NCI-H1092 (cell line): ENCODE measurements at places on chromosomes 7 and 10.

- no peak for DNase-seq
These were observed 56.3 kb downstream of the SFMBT2 start for GRCh38 chr10:7354330-7355047.

GRCh38 chr10:110457851-110458250 is 39.9 kb upstream of the DUSP5 start:
- no peak for DNase-seq

DNA sequence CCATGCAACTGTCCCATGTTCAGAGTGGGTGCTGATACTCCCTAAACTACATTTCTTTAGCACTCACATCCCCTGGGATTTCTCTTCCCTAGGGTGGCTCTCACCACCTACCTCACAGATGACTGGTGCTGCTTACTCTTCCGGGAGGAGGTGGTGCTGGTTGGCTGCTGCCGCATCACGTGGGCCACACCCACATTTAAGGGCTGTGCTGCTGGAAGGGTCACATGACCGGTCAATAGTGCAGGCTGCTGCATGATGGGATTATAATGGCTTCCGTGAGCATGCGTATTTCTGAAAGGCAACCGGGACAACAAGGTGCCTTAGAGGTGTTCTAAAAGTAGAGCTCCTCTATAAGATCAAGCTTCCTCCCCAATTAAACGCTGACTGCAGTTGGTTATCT is 76.8 kb downstream of the CLEC2L start:
- no peak for DNase-seq

GRCh38 chr7:124930173-124930623 is 573 bp upstream of the POT1 start:
- DNase-seq: no peak

DNA sequence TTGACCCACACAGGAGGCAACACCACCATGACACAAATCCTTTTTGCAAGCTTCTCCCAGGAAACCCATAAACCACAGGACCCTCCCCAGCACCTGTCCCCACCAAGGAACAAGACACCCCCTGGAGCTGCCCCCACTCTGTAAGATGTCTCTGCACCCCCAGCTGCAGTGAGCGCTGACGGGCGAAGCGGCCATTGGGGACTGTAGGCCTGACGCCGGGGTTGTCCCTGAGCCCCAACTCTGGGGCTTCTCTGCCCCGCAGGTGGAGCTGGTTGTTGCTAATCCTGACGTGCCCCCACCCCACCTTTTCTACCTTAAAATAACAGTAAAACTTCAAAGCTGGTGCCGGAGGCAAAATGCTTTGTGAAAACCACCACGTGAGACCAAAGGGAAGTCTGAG is 94.7 kb upstream of the PPP2R2D start:
- no peak for DNase-seq

- no peak for DNase-seq
These were observed 70.2 kb downstream of the ANKRD26 start for GRCh38 chr10:27030060-27030459.

DNA sequence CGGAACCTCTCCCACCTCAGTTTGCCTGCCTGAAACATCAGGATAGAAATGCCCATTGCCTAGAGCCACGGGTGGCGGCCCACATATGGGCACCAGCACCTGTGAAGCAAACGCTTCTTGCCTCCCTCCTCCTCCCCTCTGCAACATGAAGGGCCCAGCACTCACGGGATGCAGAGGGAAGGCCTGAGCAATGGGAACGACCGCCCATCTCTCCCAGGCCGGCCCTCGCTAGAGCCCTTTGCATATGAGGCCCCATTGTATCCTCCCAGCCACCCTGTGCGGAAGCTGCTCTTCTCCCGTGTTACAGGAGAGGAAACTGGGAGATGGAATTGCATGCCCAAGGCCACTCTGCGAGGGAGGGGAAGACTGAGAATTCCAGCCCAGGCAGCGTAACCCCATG is 88.2 kb downstream of the RGS10 start:
- DNase-seq: no peak

DNA sequence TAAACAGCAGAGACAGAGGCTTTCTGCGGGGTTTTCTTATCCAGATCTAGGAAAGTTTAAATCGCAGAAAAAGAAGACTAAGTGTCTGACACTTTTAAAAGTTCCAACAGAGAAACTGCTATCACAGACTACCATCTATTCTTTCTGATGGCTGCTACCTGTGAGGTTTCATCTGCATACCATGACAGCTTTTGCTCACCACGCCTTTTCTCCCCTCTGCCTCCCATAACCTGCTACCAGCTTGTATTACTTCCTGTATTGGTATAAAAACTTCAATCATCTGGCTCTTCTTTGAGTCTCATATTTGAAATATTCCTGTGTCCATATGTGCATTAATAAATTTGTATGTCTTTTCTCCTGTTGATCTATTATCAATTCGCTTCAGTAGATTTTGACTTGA is 34.1 kb upstream of the RTKN2 start:
- no peak for DNase-seq

GRCh38 chr7:27585781-27586447 is 76.8 kb downstream of the HIBADH start:
- no peak for DNase-seq

GRCh38 chr7:158404031-158404761 is 183.4 kb downstream of the PTPRN2 start:
- DNase-seq: no peak

GRCh38 chr7:95867309-95867708 is 95.0 kb downstream of the DYNC1I1 start:
- peak; percentile 46 for DNase-seq

- no peak for DNase-seq
These were observed 87.7 kb downstream of the ST7 start for GRCh38 chr7:117041007-117041406.

GRCh38 chr10:5805711-5806110 is 7.5 kb downstream of the GDI2 start:
- no peak for DNase-seq

DNA sequence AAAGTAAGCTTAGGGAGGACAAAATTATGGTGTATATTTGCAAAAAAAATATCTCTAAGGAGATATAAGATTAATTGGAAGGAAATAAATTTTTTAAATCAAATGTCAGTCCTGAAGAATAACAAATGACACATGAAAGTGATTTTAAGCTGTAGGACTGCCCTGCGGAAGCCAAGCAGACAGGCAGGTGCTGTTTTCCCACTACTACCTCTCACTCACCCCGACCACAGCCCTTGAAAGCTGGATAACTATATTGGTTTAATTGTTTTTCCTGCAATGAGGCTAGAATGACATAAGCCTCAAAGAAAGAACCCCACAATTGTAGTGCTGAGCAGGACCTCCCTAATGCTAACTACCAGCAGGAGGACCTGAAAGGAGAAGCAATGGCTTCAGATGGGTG is 68.6 kb upstream of the VIPR2 start:
- DNase-seq: no peak

- no peak for DNase-seq
These were observed 254.6 kb downstream of the PTEN start for GRCh38 chr10:88117869-88118632.

- no peak for DNase-seq
These were observed 76.6 kb downstream of the GPR37 start for GRCh38 chr7:124688991-124689390.

DNA sequence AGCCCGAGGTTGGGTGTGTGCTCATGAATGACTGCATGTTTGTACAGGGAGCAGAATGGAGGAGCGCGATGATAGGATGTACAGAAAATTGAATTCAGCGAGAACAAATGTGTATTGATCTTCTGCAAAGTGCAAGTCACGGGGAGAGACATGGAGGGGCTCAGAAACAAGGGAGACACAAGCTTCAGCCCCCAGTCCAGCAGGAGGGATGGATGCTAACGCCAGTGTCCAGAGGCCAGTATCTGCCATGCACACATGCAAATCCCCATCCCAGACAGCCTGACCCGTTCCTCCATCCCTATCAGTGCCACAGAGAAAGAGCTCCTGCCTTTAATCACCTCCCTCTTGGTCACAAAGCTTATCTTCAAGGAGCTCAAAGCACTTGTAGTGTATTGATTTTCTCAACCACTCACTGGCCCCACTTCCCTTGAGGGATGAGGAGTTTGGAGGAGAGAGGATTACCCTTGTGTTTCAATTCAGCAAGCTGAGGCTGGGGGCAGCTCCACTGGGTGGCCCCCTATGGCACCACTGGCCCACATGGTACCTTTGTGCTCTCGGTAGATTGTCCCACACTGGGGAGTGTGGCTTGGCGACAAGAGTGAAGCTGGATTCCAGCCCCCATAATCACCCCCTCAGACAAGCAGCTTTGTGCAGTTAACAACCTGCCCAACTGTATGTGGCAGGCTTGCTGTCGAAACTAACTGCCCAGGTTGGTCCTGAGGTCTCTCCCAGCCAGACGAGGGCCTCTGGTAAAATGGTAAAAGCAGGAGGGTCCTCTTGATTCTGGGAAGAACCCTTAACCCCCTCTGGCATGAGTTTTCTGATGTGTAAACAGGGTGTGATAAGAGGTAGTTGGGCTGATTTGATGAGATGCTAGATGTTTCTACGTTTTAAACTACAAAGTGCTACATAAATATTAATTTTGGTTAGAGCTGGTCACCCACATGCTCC is 151.6 kb upstream of the UNC5B start:
- DNase-seq: no peak

DNA sequence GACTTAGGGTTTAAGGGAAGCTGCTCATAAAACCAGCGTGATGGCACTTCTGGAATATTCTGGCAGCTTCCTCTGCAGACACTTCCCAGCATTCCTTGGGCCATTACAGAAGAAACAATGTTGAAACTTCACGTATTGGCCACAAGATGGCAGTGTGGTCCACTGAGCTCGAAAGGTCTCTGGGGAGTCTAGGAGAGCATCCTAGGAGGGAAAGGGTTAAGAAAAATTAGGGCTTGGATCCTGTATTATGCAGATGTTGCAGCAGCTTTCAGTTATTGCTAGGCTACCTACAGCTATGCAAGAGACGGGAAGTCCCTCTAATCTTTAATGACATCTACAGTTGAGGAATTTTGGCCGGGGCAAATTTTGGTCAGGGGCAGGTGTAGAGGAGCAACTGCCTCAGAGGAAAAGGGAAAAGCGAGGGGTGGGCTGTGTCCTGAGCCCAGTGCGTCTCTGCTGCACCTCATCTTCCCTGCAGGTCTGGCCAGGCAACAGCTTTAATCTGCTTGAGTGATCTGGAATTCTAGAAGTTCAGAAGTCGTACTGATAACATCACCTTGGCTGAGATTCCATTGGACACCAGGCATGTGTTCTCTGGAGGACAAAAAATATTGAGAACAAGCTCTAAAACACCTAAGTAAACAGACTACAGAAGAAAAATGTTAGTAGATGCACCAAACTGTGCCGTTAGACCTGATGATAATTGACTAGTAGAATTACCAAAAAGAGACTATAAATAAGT is 220.8 kb upstream of the PRSS58 start:
- DNase-seq: no peak

DNA sequence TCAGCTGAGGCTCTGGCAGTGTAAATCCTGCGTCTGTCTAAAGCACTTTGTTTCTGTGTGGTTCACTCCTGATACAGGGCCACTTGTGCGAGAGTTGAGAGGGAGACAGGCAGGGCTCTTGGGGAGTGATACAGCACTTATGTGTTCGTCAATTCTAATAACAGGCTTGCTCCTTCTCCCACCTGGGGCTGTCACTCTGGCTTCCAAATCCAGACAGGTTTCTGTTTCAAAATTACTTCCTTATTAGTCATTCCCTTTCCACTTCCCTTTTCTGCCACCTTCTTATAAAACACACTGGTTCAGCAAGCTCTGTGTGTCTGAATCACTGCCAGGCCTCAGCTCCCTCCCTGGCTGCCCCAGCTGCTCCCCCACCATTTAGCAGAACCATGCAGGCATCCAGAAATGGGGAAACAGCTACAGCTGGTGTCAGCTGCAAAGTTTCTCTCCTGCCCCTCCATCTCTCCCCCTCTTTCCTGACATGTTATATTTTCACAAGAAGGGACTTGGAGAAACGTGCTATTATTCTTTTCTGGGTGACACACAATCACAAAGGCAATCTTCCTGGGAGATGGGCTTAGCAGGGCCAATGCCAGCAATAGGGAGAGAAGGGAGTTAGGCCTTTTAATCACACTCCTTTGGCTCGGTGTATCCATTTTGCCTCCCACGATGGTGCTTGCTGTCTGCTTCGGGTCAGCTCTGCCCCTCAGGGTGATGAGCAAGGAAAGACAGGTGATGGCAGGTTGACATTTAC is 58.4 kb upstream of the ZNRF2 start:
- peak; percentile 55 for DNase-seq

DNA sequence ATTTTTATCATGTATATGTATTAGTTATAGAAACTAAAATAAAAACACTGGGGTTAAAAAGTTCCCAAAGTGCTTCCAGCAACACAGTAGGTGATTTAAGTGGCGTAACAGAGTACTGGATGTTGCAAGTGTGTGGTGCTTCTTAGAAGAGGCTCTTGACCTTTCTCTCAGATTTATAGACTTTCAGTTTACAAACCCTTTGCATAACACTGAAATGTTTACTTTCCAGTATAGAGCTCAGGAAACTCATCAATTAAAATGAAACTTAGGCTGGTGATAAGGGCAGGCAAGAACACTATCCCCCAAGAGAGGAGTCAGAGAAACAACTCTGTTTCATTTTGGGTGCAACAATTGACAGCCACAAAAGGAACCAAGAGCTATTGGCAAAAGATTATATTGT is 27.5 kb upstream of the SMC3 start:
- DNase-seq: no peak

DNA sequence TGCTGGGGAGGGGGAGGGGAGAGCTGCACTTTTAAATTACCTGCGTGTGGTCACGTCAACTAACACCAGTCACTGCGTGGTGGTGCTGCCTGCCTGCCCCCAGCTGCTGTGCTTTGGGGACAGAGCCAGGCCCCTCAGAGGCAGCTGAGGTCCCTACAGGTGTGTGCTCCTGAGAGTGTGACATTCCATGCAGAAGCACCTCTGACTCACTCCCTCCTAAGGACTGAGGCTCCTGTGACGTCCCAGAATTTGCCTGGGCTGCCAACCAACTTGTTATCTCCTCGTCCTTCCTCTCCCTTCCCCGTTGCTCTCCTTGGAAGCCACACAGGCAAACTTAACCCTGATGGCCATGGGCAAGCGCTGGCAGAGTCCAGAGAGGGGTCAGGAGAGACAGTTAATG is 563.0 kb downstream of the PARD3 start:
- no peak for DNase-seq

- no peak for DNase-seq
These were observed 37.2 kb downstream of the PLEKHS1 start for GRCh38 chr10:113788604-113789083.

GRCh38 chr10:88409236-88409635 is 173.9 kb downstream of the RNLS start:
- no peak for DNase-seq

GRCh38 chr7:141884539-141885225 is 31.5 kb upstream of the OR9A4 start:
- no peak for DNase-seq

- no peak for DNase-seq
These were observed 625.4 kb upstream of the POM121L12 start for GRCh38 chr7:52410032-52410431.
